ENCODE measurements at places on chromosomes 4 and X.

DNA sequence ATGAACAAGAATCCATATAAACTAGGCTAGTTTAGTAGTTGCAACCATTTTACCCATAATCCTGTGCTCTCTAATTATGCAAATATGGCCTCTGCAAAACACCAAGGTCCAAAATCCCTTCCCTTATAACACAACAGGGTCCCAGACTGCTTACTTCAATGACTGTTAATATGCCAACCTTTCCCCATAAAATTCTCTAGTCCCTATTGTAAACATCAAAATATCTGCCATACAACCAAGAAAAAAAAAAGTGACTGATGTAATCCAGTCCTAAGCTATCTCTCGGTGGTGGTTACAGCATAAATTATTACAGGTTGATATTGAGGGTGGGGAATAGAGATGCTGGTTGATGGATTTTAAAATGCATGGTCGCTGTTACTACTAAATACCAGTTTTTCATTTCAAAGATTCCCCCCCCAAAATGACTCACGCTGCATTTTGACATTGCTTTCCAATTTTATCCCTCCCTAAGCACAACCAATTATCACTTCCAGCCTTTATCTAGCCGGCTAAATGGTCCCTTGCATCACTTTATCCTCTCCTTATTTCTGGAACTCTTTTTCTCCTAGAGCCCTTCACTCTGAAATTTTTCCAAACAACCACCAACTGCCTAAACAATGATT lies 44.8 kb downstream of the TSPAN5 start:
- no peak for DNase-seq

- DNase-seq, result no peak
Observed at GRCh38 chrX:46125111-46125510, 420.1 kb downstream of the ZNF674 start.

DNA sequence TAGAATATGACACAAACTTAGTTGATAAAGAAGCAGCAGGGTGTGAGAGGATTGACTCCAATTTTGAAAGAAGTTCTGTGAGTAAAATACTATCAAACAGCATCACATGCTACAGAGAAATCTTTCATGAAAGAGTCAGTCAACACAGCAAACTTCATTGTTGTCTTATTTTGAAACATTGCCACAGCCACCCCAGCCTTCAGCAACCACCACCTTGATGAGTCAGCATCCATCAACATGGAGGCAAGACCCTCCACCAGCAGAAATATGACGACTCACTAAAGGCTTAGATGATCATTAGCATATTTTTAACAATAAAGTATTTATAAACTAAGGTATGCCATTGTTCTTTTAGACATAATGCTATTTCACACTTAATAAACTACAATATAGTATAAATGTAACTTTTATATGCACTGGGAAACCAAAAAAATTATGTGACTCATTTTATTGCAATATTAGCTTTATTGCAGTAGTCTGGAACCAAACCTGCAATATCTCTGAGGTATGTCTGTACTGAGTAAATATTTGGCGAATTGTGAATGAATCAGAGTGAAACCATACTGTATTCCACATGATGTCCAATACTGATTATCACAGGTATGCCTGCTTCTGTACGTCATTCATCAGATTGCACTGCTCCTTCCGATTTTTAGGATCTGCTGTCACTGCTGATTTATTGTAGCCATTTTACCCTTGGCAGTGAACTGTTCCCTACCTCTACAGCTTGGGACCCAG lies 11.6 kb downstream of the FRMPD4 start:
- DNase-seq, result no peak

GRCh38 chrX:100870527-100870926 lies 3.6 kb downstream of the NOX1 start:
- DNase-seq, result no peak

GRCh38 chr4:156578005-156578404 lies 393.6 kb downstream of the PDGFC start:
- no peak for DNase-seq

GRCh38 chrX:10206317-10206716 lies 49.5 kb downstream of the CLCN4 start:
- DNase-seq, result no peak

- no peak for DNase-seq
Observed at GRCh38 chr4:1516881-1517480, 110.7 kb upstream of the NKX1-1 start.

DNA sequence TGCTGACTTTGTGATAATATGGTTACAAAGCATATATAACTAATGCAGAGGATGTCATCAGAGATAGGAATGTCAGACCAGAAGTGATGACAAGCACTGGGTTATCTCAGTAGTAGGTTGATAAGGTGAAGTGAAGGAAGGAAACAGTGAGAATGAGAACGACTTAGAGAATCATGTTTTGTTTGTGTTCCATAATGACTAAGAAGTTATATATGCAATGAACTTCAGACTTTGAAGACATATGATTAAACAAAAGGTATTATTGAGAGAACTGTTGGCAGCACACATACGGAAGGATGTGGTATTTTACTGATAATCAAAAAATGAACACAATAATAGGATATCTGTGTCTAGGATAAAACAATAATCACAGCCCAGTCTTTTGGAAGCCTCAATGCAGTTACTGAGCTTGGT lies 18.3 kb upstream of the HHIP start:
- no peak for DNase-seq
